M059J (cell line): ENCODE measurements at places on chromosomes 7 and 10.
A peak's percentile ranks its signal among the peaks of the same experiment; 100 is the strongest.

DNA sequence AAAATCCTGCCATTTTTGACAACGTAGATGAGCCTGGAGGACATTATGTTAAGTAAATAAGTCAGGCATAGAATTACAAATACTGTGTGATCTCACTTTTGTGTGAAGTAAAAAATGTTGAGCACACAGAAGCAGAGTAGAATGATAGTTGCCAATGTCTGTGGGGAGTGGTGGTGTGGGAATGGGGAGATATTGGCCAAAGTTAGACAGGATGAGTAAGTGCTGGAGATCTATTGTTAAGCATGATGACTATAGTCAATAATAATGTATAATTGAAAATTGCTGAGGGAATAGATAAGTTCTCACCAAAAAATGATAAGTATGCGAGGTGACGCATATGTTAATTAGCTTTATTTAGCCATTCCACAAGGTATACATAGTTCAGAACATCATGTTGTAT lies 92.0 kb downstream of the GPR85 start:
- DNase-seq: peak; percentile 56

- no peak for DNase-seq
These were observed 75.9 kb downstream of the CREB5 start for GRCh38 chr7:28488061-28488791.

GRCh38 chr7:138267934-138268333 lies 191.7 kb downstream of the AKR1D1 start:
- DNase-seq: no peak

DNA sequence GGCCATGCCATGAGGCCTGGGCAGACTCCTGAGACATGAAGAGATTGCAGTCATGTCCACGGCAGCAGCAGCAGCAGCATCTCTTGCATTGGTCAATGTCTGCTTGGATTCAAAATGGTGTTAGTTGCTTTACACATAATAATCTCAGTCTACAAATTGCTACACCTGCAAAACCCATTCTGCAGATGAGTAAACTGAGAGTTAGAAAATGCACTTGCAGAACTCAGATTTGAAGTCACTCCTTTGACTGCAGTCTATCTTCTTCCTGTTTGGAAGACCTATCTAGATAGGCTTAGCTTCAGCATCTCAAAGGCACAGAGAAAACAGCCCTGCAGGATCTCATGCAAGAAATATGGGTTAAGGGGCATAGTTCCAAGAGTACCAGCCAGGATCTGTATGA lies 350.3 kb downstream of the TNS3 start:
- no peak for DNase-seq
